ENCODE measurements at places on chromosomes 2 and 18.

DNA sequence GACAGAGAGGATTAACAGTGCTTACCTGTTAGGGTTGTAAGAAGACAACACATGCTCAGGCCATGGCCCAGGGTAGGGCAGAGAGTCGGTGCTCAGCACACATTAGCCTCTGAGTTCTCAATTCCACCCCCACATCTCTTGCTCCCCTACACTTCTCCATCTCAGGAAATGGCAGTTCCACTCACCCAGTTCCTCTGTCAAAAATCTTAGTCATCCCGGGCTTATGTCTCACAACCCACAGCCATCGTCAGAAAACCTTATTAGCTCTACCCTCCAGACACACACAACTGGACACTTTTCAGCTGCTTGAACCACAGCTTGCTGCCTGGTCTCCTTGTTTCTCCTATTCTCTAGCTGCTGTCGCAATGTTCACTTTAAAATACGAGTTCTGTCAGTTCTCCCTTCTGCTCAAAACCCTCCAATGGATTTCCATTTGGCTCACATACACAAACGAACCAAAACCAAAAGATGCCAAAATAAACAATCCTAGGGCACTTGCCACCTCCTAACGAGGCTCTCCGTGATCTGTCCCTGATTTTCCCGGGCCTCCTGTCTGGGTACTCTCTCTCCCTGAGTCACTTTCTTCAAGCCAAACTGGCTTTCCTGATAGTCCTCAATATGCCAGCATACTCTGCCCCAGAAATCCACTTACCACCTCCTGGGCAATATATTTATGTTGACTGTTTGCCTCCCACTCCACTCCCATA lies 89.7 kb downstream of the KCTD1 start:
- DNase-seq = no peak

DNA sequence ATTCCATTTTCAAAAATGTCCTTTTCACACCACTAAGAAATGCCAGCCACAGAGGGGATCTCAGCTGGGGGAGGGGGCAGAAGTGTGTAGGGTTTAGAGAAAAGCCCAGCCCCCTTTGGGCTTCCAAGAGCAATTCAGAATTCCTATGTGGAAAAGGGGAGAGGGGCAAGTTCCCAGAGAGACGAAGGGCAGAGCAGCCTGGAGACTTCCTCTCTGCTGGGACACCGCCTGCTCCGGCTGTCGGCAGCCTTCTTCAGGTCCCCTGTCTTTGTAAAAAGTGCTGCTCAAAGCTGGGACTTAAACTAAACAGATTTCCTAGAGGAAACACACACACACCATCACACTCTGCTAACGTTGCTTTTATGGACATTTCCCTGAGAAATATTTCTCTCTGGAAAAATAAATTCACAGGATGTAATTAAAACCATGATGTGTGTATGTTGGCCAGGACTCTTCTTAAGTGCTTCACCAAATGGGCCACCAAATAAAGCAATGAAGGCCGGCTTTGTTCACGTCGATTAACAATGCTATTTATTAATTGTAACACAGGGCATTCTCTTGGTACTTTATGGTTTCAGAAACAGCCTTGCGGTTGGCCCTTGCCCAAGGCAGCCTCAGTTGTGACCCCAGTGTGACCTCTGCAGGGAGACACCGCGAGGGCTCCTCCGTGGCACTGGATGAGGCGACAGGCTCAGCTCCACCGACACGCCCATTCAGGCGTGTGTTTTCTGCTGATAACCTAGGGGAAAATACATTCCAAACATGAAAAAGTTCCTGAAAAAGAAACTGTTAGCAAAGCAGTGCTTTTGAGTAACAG lies 5.6 kb upstream of the ASB1 start:
- no peak for DNase-seq

DNA sequence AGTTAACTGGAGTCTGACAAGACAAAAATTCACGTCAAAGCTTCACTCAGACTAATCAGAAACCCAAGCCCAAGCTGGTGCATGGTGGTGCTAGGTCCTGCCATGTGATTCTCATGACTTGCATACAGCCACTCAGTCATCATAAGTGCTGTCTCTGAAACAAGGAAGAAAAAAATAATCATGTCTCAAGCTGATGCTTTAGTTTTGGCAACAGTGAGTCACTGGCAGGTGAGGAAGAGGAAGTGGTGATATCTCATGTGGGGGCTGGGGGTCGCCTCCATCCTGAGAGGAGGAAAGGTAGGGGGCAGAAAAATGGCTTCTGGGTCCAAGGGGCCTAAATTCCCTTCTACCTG lies 136.3 kb downstream of the TMEM163 start:
- no peak for DNase-seq

- DNase-seq = no peak
Observed at GRCh38 chr2:151789055-151789834, 39.0 kb downstream of the ARL5A start.

GRCh38 chr2:48433682-48434081 lies 96.3 kb upstream of the STON1 start:
- DNase-seq = peak; percentile 31

- DNase-seq = no peak
Observed at GRCh38 chr18:8654503-8655451, 45.5 kb downstream of the RAB12 start.

DNA sequence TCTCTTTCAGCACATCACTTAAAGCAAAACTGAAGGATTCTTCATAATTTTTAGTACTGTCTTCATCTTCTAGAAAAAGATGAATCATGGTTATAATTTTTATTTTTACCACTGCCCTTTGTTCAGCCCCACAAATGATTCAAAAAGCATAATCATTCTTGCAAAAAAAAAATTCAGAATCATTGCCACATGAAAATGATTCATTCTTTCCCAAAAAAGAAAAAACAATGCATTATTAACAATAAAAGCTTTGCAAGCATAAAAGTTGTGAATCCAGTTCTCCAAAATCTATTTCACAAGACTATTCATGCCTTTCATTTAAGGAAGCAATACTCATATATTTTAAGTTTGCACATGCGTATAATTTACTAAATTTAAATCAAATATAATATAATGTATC lies 204.8 kb downstream of the RBM43 start:
- DNase-seq = no peak

- DNase-seq = no peak
Observed at GRCh38 chr2:27720004-27720551, 51.4 kb upstream of the MRPL33 start.

DNA sequence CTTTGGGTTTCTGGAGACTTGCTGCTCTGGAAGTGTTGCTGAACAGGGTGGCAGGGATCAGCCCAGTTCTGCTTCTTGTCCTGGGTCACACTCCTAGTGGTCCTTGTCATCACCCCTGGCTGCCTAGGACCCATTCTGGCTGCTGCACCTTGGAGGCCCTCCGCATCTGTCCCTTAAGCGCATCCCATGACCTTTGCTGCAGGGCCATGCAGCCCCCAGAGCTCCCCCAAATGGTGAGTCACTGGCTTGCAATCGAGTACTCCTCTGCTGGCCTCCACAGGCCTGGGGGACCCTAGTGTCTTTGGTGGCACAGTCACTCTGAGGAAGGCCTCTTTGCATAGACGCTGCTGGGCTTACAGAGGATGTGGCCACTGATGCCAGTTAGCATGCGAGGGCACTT lies 188.5 kb downstream of the ASB1 start:
- DNase-seq = no peak
